ENCODE measurements at places on chromosomes 2 and 18. TPM values are rescaled to one million over a fixed set of nuclear protein-coding genes. Genes with fewer than 3 reads are reported as not detected.

- DNase-seq, result no peak
Measured at GRCh38 chr18:73414598-73414997, 546.8 kb upstream of the NETO1 start.

DNA sequence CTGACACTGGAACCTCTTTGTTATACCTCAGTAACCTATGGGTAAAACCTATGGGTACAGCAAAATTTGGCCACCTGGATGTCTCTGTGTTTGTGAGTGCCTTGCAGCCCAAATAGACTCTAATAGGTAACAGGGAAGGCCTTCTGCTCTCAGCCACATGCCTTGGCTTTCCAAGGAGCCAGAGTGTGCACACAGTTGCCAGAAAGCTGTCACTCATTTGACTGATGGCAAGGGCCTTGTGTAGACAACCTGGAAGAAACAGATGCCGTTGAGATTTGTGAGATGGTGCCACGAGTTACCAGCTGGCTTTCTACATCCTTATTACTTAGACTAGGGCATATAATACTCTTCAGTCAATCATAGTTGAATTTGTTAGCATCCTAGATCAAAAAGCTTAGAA lies 90.1 kb upstream of the RAB12 start:
- DNase-seq, result no peak

GRCh38 chr18:60228609-60229595 lies 143.7 kb downstream of the MC4R start:
- DNase-seq, result no peak

DNA sequence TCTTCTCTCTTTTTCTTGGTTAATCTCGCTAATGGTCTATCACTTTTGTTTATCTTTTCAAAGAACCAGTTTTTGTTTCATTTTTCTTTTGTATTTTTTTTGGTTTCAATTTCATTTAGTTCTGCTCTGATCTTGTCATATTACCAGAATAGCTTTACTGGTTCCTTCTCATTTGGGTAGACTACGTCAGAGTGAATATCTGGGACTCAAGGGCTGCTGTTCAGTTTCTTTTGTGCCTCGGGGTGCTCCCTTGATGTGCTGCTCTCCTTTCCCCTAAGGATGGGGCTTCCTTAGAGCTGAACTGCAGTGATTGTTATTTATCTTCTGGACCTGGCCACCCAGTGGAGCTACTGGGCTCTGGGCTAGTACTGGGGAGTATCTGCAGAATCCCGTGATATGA lies 29.4 kb upstream of the IL1RN start:
- no peak for DNase-seq

- DNase-seq, result no peak
Measured at GRCh38 chr18:39051013-39051412, 1485.4 kb upstream of the CELF4 start.

- no peak for DNase-seq
Measured at GRCh38 chr18:26432651-26433424, 115.5 kb downstream of the KCTD1 start.

- DNase-seq, result no peak
Measured at GRCh38 chr2:18836436-18836835, 247.1 kb upstream of the NT5C1B start.

- no peak for DNase-seq
Measured at GRCh38 chr2:135962366-135963123, 22.9 kb downstream of the DARS1 start.

- no peak for DNase-seq
Measured at GRCh38 chr2:210860276-210860675, 303.9 kb downstream of the CPS1 start.

DNA sequence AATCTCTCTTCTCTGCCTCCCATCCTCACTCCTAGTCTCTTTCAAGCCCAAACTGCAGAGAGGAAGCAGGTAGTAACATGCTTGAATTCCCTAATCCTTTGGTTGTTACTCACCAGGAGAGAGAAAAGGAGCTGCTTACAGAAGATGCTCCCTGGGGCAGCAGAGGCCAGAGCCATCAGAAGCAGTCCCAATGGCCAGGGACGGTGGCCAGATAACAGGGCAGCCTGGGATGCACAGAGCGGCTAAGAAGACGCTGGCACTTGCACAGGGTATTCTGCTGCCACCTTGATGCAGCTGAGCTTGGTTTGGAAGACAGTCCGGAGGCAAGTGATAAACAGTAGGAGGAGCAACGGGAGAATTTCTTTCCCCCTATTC lies 250 bp downstream of the DSC1 start:
- no peak for DNase-seq

GRCh38 chr2:100197631-100198153 lies 55.3 kb upstream of the AFF3 start:
- peak; percentile 38 for DNase-seq

The SERPINB13 gene
- polyA plus RNA-seq, result not detected

The ALPG gene
- polyA plus RNA-seq, result 0.04 TPM

The FOXD4L1 gene
- polyA plus RNA-seq, result 0.15 TPM

Measured in right renal pelvis (tissue), 4 donors.